ENCODE measurements at places on chromosomes 4 and X. TPM values are rescaled to one million over a fixed set of nuclear protein-coding genes. Genes with fewer than 3 reads are reported as not detected.
A peak's percentile ranks its signal among the peaks of the same experiment; 100 is the strongest.

- no peak overlapping the region for H3K4me3 ChIP-seq
- H3K36me3 ChIP-seq: no peaks in the 10 kb centered on the region
- peaks cover 10% of the 10 kb centered on the region for H3K4me1 ChIP-seq
- H3K27me3 ChIP-seq: peaks cover 9% of the 10 kb centered on the region
- H3K27ac ChIP-seq: no peak overlapping the region
- DNase-seq: no peak
Measured at GRCh38 chrX:103311399-103311780, 600 bp upstream of the BEX2 start.

DNA sequence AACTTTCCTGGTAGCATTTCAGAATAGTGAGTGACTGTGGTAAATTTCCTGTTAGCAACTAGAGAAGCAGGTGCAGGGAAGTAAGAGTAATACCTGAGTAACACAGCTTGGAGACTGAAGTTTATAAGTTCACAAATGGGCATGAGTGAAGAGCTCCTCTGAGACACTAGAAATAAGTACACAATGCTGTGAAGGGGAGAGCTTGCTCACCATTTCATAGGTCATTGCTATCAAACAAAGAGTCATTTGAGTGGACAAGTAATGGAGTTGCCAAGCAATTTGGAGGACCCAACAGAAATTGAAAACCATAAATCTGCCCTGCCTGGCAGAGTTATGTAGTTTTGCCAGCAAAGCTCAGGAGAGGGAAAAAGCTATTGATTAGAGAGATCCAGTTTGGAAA lies 523.6 kb downstream of the TRAM1L1 start:
- H3K27ac ChIP-seq: no peak overlapping the region
- no peaks in the 10 kb centered on the region for H3K27me3 ChIP-seq
- no peak overlapping the region for H3K4me3 ChIP-seq
- no peaks in the 10 kb centered on the region for H3K4me1 ChIP-seq
- no peaks in the 10 kb centered on the region for H3K36me3 ChIP-seq

DNA sequence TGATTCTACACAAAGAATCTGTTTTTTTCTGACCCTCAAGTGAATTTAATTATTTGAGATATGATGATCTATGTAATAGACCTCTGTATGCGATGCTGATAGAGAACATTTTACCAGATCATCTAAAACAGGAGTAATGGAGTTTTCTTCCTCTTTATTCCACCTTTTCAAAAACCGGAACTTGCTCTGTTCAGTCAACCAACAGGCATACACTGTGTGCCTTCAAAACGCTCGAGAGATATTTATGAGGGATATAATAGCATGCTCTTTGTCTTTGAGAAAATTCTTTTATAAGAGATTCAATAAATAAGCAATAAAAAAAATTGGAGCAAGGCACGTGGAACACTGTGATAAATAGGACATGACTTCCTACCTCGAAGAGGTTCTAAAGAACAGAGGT lies 2.0 kb downstream of the NYX start:
- no peaks in the 10 kb centered on the region for H3K27me3 ChIP-seq
- H3K4me3 ChIP-seq: peak overlapping the region; percentile 15
- DNase-seq: no peak
- peaks cover 17% of the 10 kb centered on the region for H3K4me1 ChIP-seq
- H3K27ac ChIP-seq: peak overlapping the region; percentile 72
- H3K36me3 ChIP-seq: no peaks in the 10 kb centered on the region

CYTL1 gene
- total RNA-seq: 2.3 TPM

Measured in esophagus muscularis mucosa (tissue), 4 donors.